SJSA1 (cell line): ENCODE measurements at places on chromosomes 7 and 10. TPM values are rescaled to one million over a fixed set of nuclear protein-coding genes. Genes with fewer than 3 reads are reported as not detected.

- H3K4me1 ChIP-seq, result no peaks in the 10 kb centered on the region
- no peak overlapping the region for H3K4me3 ChIP-seq
- H3K27me3 ChIP-seq, result no peaks in the 10 kb centered on the region; the same call in 1 of the 2 replicates
These were observed 659.7 kb upstream of the IGFBP3 start for GRCh38 chr7:46580766-46581165.

DNA sequence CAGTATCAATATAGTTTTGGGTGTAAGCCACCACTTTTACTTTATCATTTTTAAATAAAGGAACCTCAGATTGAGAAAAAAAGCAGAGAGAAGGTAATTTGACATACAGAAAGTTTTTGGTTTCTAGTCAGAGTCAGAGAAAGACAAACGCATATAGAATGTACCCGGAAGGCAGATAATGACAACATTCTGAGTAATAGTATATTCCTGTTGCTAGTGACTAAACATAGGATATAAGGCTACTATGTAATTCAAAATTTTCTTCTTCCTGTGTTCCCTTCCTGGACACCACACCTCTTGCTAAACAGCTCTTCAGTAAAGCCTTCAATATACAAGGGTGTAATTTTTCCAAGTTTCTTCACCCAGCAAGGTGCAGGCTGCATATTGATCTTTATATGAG lies 597.6 kb downstream of the PCDH15 start:
- H3K27me3 ChIP-seq, result no peaks in the 10 kb centered on the region
- no peaks in the 10 kb centered on the region for H3K36me3 ChIP-seq
- H3K4me1 ChIP-seq, result no peaks in the 10 kb centered on the region
- H3K27ac ChIP-seq, result no peak overlapping the region

DNA sequence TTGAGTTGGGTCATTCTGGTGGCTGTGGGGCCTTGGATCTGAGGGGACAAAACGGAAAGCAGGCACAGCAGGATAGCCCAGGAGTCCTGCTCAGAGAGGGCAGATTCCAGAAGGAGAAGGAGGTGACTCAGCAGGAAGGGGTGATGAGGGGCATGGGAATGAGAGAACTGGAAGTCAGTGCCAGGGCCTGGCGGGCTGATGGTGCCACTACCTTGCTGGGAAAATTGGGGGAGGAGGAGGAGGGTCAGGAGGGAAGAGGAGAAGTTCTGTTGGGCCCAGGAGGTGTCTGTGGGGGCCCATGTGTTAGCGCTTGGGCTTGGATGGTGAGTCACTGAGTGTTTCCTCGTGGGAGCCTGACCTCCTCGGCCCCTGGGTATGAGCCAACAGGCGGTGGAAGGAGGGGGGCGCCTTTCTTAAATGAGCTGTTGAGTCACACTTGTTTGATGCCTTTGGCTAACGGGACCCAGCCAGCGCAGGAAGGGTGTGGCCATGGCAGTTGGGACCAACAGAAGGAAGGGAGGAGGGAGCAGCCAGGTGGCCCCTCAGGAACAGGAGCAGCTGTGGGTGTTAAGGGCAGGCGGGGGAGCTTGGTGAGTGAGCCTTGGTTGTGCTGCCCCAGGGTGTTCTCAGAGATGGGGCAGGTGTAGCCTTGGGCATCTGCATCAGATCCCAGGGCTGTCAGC lies 130.0 kb upstream of the BTBD16 start:
- H3K27me3 ChIP-seq, result no peaks in the 10 kb centered on the region
- H3K27ac ChIP-seq, result peak overlapping the region; percentile 88
- peaks cover 34% of the 10 kb centered on the region for H3K4me1 ChIP-seq
- peak; percentile 94 for DNase-seq
- H3K4me3 ChIP-seq, result no peak overlapping the region

Gene NUTM2D
- 1.4 and 2.0 TPM in 2 replicates for total RNA-seq

Gene DGKI
- total RNA-seq, result 1.6 and 2.9 TPM in 2 replicates
